Immature natural killer cell (primary cell): ENCODE measurements at places on chromosomes 12 and 14.

DNA sequence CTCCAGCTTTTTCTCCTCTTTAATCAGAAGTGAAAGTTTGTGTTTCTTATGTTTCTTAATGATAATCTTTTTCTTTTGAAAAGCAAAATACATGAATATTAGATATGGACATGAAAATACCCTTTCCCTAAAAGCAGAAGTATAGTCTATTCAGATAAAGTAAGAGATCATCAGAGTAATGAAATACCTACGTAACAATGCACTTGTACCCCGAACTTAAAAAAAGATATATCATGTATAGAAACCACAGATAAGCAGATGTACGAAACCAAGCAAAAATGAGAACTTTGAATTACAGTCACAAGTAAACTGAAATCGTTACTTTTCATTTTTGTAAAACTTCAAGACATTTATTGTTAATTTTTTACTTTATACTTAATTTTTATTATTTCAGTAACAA lies 1.5 kb upstream of the GPR65 start:
- no peak for DNase-seq

GRCh38 chr12:124750149-124750656 lies 113.5 kb downstream of the SCARB1 start:
- no peak for DNase-seq

- no peak for DNase-seq
These were observed 70.1 kb upstream of the HOXC13 start for GRCh38 chr12:53868511-53868986.

GRCh38 chr12:41521872-41522379 lies 333.8 kb downstream of the PDZRN4 start:
- no peak for DNase-seq

DNA sequence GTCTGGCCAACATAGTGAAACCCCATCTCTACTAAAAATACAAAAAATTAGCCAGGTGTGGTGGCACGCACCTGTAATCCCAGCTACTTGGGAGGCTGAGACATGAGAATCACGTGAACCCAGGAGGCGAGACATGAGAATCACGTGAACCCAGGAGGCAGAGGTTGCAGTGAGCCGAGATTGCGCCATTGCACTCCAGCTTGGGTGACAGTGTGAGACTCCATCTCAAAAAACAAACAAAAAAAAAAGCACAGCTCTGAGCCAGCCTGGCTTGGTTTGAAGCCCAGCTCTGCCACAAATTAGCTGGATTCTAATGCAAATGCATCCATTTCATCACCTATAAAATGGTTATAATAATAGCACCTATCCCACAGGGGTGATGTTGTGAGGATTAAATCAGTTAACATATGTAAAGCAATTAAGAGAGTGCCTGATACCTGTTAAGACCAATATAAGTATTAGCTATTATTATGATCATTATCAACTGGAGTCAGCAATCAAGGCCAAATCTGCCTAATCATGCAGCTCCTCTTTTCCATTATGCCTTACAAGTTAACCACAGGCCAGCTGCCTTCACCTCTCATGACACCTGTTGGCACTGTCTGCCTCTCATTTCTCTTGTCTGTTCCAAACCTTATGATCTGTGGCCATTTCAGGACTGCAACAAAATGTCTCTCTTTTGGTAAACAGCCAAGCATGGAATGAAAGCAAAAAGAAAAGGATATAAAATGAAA lies 2.1 kb downstream of the GNPTAB start:
- DNase-seq: peak; percentile 24

DNA sequence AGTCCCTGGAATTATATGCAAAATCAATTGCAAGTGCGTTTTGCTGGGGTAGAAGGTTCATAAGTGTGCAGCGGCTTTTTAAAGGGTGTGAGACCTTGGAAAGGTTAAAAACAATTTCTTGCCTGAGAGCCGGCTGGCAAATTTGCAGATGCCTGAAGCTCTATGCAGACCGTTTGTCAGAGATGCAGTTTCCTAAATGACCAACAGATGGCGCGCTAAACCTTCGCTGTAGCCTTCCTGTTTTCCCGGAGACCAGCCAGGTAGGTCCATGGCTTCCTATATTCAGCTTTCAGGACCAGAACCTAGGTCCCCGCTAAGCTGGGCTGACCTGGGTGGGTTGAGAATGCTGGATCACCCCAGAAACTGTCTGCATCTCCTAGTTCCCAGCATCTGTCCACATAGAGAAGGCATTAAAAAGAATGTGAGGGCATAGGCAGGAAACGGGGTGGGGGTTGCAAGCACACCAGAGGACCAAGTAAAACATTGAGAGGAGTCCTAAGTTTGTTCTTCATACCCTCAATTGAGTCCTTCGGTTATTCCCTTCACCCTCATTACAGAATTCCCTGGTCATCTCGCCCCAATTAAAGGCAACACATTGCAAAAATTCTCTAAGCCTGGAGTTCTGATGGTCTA lies 5.7 kb upstream of the NOS1 start:
- peak; percentile 10 for DNase-seq

- no peak for DNase-seq
These were observed 1.1 kb downstream of the SYNJ2BP start for GRCh38 chr14:70415788-70416187.

DNA sequence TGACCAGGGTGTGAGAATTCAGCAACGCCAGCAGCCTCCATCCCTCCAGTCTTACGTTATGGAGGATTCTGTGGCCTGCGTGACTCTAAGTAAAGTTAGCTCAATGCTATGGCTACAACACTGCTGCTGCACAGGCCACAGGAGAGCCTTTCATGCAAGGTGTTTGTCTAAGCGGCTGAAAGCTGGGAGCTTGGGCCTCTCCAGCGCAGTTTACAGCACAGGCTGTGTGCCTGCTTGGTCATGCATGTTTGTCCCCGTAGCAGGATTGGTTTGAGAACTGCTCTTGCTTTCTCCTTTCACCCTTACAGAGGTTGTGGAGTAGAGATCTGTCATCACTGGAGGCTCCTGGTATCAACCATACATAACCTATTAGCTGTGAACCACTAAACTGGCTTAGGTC lies 113.1 kb upstream of the TMCC3 start:
- no peak for DNase-seq

- no peak for DNase-seq
These were observed 4.0 kb downstream of the CPSF6 start for GRCh38 chr12:69243099-69244084.

DNA sequence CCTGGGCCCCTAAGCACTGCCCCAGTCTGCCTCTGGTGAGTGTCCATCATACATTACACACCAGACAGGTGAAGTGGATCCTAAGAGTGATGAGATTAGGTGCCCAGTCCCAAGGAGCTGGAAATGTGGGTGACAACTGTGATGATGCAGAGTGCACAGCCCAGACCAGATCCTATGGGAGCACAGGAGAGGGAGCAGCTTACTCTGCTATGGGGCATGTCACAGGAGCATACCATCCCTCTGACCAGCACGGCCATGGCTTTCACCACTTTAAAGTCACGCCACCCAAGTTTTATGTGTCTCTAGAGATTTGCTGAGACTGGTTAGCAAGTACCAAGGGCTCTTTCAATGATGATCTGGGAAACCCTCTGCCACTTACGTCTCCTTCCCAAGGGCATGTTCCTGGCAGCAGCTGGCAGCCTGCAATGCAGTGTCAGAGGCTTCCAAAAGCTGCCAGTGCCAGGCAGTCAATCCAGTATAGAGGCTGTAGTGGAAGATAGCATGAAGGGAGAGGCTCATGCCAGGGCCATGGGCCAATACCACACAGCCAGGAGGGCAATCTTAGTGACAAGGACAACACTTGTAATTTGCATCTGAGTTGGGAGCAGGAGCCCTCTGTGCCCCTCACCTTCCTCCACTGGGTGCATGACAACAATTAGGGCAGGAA lies 40.2 kb downstream of the STAB2 start:
- DNase-seq: no peak

GRCh38 chr14:36879558-36879957 lies 217.9 kb downstream of the PAX9 start:
- DNase-seq: no peak

DNA sequence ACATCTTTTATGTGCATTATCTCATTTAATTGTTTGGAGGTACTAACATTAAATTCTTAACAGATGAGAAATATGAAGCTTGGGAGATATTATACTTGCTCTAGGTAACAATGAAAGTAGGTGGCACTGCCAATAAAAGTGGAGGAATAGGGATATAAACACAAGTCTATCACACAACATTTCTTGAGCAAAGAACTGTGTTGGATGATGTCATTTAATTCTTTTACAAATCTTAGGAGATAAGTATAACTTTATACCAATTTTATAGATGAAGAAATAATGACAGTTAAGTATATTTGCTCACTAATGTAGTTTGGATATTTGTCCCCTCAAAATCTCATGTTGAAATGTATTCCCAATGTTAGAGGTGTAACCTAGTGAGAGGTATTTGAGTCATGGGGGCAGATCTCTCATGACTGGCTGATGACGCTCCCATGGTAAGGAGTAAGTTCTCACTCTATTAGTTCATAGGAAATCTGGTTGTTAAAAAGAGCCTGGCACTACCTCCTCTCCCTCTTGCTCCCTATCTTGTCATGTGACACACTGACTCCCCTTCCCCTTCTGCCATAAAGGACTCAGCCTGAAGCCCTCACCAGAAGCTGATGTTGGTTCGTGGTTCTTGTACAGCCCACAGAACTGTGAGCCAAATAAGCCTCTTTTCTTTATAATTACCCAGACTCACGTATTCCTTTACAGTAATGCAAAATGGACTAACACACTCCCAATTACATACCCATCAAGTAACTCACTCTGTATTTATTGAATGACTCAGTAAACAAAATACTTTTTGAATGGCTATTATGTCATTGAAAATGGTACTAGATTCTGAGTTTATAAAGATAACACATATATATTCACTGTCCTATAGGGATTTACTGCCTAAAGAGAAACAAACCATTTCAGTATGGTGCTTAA lies 146.8 kb upstream of the KITLG start:
- DNase-seq: no peak

- no peak for DNase-seq
These were observed 1.7 kb downstream of the POLE start for GRCh38 chr12:132685400-132685799.

GRCh38 chr14:28361486-28361885 lies 405.1 kb upstream of the FOXG1 start:
- DNase-seq: no peak

DNA sequence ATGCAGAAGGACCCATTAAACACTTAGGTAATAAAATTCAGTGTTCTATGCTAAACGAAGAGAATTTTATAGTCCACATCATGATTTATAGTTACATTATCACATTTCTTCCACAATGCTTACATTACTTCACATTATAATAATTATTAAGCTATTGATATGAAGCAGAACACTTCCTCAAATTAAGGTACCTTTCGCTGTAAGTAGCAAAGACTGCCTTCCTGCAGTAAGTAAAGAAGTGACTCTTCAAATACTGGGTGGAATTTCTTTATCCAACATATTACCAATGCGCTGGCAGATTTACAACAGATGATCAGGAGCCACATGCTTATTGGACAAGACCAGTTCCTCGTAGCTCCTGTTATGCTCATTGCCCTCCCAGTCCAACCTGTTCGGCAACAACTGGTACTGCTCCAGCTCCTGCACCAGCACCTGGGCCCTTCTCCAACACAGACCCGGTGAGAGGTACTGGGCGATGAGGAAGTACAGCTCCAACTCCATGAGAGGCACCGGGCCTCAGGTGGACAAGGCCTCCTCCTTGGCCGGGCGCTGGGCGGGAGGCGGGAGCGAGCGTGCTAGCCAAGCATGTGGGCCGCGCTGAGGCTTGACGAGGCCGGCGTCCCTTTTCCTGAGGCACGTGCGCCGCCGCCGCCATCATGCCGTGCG lies 210.7 kb upstream of the ATP2B1 start:
- no peak for DNase-seq

DNA sequence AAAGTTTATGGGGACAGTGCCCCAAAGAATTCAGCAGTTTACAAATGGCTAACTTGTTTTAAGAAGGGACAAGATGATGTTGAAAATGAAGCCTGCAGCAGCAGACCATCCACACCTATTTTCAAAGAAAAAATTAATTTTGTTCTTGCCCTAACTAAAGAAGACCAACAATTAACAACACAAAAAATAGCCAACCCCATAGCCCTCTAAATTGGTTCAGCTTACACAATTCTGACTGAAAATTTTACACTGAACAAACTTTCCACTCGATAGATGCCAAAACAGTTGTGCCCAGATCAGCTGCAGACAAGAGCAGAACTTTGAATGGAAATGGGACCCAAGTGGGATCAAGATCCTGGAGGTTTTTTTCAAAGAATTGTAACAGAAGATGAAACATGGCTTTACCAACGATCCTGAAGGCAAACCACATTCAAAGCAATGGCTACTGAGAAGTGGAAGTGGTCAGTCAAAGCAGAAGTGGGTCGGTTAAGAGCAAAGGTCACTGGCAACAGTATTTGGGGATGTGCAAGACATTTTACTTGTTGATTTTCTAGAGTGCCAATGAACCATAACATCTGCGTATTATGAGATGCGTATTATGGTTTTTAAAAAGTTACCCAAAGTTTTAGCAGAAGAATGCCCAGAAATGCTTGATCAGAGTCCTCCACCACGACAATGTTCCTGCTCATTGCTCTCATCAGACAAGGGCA lies 30.0 kb downstream of the SLC39A9 start:
- no peak for DNase-seq

DNA sequence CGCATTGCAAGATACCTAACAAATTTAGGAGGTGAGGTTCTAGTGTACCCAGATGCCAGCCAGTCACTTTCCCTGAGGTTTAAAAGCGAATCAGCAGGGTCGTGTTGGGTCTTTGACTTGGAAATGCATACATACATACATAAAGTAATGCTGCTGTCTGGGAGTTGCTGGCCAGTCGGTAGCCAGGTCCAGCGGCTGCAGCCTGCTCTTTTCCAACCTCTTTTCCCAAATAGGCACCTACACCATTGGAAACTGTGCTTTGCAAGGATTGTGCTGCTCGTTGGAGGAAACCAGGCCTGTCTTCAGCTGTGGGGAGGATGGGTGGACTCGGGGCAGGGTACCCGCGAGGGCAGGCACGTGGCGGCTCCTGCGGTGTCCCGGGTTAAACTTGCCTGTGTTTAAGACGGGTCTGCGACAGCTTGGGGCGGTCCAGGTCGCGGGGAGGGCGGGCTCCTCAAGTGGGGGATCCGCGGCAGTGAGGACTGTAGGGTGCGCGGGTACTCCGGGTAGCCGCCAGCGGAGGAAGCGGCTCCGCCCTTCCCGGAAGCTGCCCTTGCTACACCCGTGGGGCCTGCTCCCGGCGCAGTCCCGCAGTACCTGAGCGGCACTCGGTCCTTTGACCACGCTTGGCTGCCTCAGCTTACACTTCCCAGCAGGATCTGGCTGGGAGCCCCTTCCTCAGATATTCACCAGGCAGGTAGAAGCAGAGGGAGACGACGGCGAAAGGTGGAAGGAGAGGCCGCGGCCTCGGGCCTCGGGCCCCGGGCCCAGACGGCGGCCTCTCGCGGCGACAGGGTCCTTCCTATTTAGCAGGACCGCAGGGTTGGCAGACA lies 2.7 kb downstream of the TTC6 start:
- DNase-seq: no peak

GRCh38 chr12:105334582-105334981 lies 4.1 kb downstream of the C12orf75 start:
- DNase-seq: no peak

DNA sequence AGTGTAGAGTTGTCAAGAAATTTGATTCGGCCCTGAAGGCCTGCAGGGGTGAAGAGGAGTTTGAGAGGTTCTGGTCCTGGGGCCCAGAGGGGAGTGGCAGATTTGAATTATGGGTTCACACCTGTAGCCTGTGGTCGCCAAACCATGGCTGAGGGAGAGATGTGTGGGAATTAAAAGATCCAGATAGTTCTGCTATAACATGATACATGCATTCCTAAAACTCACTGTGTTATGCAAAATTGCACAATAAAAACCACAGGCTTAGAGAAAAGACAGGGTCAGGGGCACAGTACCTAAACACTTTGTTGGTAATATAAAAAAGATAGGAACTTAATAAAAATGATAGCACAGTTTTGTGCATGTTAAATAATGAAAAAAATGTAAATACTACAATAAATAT lies 106.2 kb downstream of the TMEM30B start:
- DNase-seq: no peak
